Gastroesophageal sphincter (tissue), 4 donors: ENCODE measurements at places on chromosomes 5 and 9.
A peak's percentile ranks its signal among the peaks of the same experiment; 100 is the strongest.

GRCh38 chr5:31717561-31717960 lies 78.6 kb downstream of the PDZD2 start:
- no peaks in the 10 kb centered on the region for H3K36me3 ChIP-seq
- H3K4me1 ChIP-seq: no peaks in the 10 kb centered on the region
- H3K4me3 ChIP-seq: no peak overlapping the region
- no peak for ATAC-seq
- H3K27me3 ChIP-seq: peaks cover under 1% of the 10 kb centered on the region

DNA sequence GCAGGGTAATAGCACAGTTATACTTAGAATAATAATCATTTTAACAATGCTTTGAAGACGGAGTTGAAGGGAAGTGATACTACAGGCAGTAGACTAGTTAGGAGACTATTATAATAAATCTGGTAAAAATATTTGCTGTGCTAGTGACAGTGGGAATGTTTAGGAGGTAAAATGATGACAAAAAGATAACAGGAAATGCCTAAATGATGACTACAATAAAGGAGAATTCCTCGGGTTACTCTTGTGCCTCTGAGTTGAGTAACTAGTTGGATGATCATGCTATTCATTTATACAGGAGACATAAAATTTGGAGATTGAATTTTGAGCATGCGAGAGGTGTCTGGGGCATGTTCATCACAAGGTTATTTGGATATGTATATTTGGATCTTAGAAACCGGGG lies 32.2 kb upstream of the PAM start:
- H3K27me3 ChIP-seq: no peaks in the 10 kb centered on the region
- no peaks in the 10 kb centered on the region for H3K36me3 ChIP-seq
- H3K27ac ChIP-seq: no peak overlapping the region
- H3K4me3 ChIP-seq: no peak overlapping the region
- H3K4me1 ChIP-seq: no peaks in the 10 kb centered on the region

DNA sequence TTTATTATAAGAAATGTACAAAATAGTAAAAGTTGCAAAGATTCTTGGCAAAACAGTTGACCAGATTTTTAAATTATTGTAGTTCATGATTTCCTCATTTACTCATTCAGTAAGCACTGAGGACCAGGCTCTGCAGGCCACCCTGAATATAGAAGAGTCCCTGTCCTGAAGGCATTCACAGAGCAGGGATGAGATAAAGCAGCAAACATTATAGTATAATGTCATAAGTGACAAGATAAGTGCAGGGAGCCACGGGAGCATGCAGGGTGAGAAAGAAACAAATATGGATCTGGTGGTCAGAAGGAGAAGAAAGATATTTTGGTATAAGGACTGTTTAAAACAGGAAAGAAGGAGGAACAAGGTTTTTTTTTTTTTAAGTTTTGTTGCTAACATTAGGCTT lies 46.0 kb downstream of the PARP8 start:
- ATAC-seq: no peak
- no peak overlapping the region for H3K27ac ChIP-seq
- H3K4me1 ChIP-seq: no peaks in the 10 kb centered on the region
- H3K36me3 ChIP-seq: no peaks in the 10 kb centered on the region
- H3K4me3 ChIP-seq: no peak overlapping the region

GRCh38 chr9:132032238-132032950 lies 47.3 kb downstream of the MED27 start:
- no peaks in the 10 kb centered on the region for H3K4me1 ChIP-seq
- no peaks in the 10 kb centered on the region for H3K27me3 ChIP-seq
- ATAC-seq: no peak
- no peaks in the 10 kb centered on the region for H3K36me3 ChIP-seq

DNA sequence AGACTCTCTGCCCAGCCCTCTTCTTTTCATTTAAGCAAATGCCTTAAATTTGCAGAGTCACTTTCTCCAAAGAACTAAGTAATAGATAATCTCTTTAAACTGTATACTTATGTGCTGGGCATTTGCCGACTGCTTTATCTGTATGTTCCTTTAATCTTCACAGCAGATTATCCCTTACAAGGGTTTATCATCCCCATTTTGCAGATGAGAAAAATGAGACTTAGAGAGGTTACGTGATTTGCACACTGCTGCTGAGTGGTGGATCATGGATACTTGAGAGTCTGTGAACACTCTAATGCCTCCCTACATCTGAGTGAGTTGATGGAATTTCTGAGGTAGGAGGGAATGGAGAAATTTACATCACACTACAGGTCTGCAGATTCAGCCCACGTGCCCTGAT lies 4.2 kb downstream of the ZNF79 start:
- H3K36me3 ChIP-seq: peaks cover 46% of the 10 kb centered on the region
- H3K4me3 ChIP-seq: no peak overlapping the region

- H3K4me3 ChIP-seq: no peak overlapping the region
- H3K27me3 ChIP-seq: no peaks in the 10 kb centered on the region
Measured at GRCh38 chr5:74626386-74627222, 13.9 kb downstream of the ENC1 start.

- no peak overlapping the region for H3K4me3 ChIP-seq
- H3K36me3 ChIP-seq: no peaks in the 10 kb centered on the region
- no peak overlapping the region for H3K27ac ChIP-seq
- no peaks in the 10 kb centered on the region for H3K27me3 ChIP-seq
- no peaks in the 10 kb centered on the region for H3K4me1 ChIP-seq
Measured at GRCh38 chr5:179250561-179251225, 94.6 kb downstream of the ADAMTS2 start.

DNA sequence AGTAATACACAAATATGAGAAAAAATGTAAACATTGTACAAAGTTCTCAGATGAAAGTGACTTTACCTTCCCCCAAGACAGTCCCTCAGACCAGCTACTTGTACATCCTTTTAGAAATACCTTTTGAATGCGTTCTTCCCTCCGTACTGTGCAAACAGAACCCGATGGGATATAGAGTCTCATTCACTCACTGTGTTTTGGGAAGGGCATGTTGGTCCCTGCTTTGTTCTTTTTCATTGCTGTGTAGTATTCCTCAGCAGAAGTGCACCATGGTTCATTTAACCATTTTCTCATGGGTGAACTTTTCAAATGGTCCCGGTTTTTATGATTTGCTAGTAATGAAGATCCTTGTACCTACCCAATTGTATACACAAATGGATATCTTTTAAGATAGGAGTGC lies 94.4 kb downstream of the ANKRD33B start:
- no peaks in the 10 kb centered on the region for H3K36me3 ChIP-seq
- no peak overlapping the region for H3K27ac ChIP-seq
- no peaks in the 10 kb centered on the region for H3K27me3 ChIP-seq
- no peaks in the 10 kb centered on the region for H3K4me1 ChIP-seq

DNA sequence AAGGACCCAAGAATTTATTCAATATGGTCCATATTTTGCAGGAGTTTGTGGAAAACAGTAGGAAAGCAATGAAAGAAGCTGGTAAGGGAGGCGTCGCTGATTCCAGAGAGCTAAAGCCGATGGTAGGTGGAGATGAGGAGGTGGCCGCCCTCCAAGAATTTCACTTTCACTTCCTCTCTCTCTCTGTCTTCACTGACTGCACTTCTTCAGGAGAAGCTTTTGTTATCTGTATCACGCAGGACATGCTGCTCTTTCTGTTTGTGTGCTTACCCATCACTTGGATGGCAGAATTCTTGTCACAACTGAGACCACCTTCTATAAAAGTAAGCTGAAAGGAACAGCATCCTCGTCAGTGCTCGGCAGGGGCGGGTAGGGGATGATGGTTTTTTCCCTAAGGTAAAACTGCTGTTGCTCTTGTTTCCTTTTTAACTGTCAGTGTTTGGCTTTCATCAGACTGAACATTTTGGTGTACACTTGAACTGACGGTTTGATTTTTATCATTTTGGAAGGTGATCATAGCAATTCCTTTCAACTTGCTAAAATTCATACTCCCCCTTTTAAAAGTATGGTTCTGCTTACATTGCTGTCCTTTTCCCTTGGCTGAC lies 62.4 kb upstream of the FSD1L start:
- no peaks in the 10 kb centered on the region for H3K27me3 ChIP-seq
- no peak overlapping the region for H3K27ac ChIP-seq
- ATAC-seq: no peak
- peaks cover 31% of the 10 kb centered on the region for H3K36me3 ChIP-seq
- no peaks in the 10 kb centered on the region for H3K4me1 ChIP-seq

DNA sequence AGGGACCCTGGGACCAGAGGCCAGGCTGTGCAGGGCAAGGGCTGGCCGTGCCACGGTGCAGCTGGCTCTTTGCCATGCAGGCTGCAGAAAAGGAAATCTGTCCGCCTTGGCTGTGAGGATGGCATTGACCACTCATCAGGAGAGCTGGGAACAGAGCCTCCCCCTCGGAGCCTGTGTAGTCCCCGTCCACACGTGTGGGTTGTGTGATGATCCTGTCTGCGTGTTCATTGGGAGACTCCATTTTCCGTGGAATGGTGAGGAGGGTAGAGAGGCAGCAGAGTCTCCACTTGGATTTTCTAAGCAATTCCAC lies 47.7 kb downstream of the EHMT1 start:
- no peaks in the 10 kb centered on the region for H3K27me3 ChIP-seq
- no peak overlapping the region for H3K27ac ChIP-seq
- no peaks in the 10 kb centered on the region for H3K36me3 ChIP-seq
- H3K4me1 ChIP-seq: peaks cover 19% of the 10 kb centered on the region
- no peak for ATAC-seq

DNA sequence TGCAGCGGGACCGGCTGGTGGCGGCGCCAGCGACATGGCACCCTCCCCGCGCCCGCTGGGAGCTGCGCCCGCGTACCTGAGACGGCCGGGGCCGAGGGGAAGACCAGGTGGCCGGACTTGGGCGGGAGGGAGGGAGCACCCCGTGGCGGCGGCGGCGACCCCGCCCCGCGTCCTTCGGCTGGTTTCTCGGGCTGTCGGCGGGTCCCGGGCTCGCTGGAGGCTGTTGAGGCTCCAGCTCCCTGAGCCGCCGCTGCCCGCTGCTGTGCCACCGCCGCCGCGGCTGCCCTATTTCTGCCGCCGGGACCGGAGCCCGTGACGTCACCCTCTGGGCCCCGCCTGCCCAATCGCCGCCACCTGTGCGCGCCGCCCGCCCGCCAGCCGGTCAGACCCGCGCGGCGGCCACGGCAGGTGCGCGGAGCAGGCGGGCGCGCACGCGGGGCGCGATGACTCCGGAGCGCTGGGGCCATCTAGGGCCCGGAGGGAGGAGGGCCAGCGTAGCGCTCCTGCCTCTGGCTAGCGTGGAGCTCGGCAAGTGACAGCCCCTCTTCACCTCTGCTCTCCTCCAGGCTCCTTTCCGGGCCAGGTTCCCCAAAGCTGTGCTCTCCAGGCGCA lies at the start of gene FSTL4:
FSTL4 (minus strand) TSS at position 293 of the 612 bp plus-strand sequence.
- no peak for ATAC-seq
- H3K27me3 ChIP-seq: peaks cover 90% of the 10 kb centered on the region
- H3K4me3 ChIP-seq: peak within 1 kb of the TSS; percentile 50
- no peaks in the 10 kb centered on the region for H3K36me3 ChIP-seq
- H3K4me1 ChIP-seq: peaks cover 25% of the 10 kb centered on the region

- no peaks in the 10 kb centered on the region for H3K27me3 ChIP-seq
- no peaks in the 10 kb centered on the region for H3K4me1 ChIP-seq
- H3K36me3 ChIP-seq: no peaks in the 10 kb centered on the region
- no peak overlapping the region for H3K4me3 ChIP-seq
- no peak for ATAC-seq
Measured at GRCh38 chr9:20170122-20170521, 381.3 kb upstream of the SLC24A2 start.

- H3K4me3 ChIP-seq: no peak overlapping the region
- H3K27me3 ChIP-seq: no peaks in the 10 kb centered on the region
- H3K27ac ChIP-seq: no peak overlapping the region
- no peaks in the 10 kb centered on the region for H3K4me1 ChIP-seq
- ATAC-seq: no peak
- no peaks in the 10 kb centered on the region for H3K36me3 ChIP-seq
Measured at GRCh38 chr5:162128117-162128516, 60.5 kb downstream of the GABRG2 start.

GRCh38 chr5:126814721-126815404 lies 37.9 kb downstream of the LMNB1 start:
- H3K36me3 ChIP-seq: no peaks in the 10 kb centered on the region
- ATAC-seq: no peak
- no peak overlapping the region for H3K27ac ChIP-seq
- no peaks in the 10 kb centered on the region for H3K4me1 ChIP-seq
- no peak overlapping the region for H3K4me3 ChIP-seq
- H3K27me3 ChIP-seq: no peaks in the 10 kb centered on the region

GRCh38 chr5:109705596-109705995 lies 15.9 kb downstream of the MAN2A1 start:
- H3K4me3 ChIP-seq: no peak overlapping the region
- H3K27me3 ChIP-seq: no peaks in the 10 kb centered on the region
- H3K36me3 ChIP-seq: no peaks in the 10 kb centered on the region
- no peak for ATAC-seq
- peaks cover 16% of the 10 kb centered on the region for H3K4me1 ChIP-seq

DNA sequence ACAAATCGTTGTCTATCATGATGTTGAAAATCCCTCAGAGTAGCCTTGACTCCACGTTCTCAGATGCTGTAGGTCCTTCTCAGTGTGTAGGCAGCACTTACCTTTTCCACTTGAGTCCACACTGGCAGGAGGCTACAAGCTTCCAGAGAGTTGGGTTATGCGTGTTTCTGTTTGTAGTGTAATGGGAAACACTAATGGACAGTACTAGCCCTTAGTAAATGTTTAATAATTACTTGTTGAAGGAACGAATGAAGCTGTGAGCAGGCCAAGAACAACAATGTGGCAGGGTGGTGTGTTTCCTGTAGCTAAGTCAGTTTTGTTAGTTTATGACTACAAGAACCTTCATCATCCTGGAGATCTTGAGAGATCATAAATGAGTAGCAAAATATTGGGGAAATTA lies 83.5 kb downstream of the ARHGAP26 start:
- H3K36me3 ChIP-seq: no peaks in the 10 kb centered on the region
- no peak overlapping the region for H3K4me3 ChIP-seq
- no peak overlapping the region for H3K27ac ChIP-seq
- ATAC-seq: no peak

- H3K4me3 ChIP-seq: no peak overlapping the region
- H3K27ac ChIP-seq: peak overlapping the region; percentile 53
- H3K36me3 ChIP-seq: no peaks in the 10 kb centered on the region
- H3K4me1 ChIP-seq: peaks cover 20% of the 10 kb centered on the region
- ATAC-seq: no peak
Measured at GRCh38 chr9:17824191-17824590, 245.3 kb downstream of the SH3GL2 start.

DNA sequence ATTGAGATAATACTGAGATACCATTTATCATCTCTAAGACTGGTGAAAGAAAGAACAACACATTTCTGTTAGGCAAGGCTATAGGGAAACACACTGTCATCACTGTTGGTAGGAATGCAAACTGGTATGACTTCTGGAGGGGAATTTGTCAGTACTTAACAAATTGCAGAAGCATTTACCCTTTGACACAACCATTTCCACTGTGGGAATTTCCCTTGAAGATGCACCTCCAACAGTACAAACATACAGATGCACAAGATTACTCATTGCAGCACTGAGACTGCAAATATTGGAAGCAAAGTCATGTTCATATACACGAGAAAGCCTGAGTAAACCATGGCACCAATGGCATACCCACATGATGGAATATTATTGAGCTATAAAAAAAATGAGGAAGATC lies 17.6 kb downstream of the GM2A start:
- ATAC-seq: no peak
- no peak overlapping the region for H3K4me3 ChIP-seq
- no peak overlapping the region for H3K27ac ChIP-seq
- H3K36me3 ChIP-seq: peaks cover 50% of the 10 kb centered on the region
